ENCODE measurements at places on chromosomes 6 and 20. TPM values are rescaled to one million over a fixed set of nuclear protein-coding genes. Genes with fewer than 3 reads are reported as not detected.

TCF15 gene
- not detected for polyA plus RNA-seq

GRCh38 chr6:148035806-148036390, 306.7 kb upstream of the SASH1 start:
- no peak for DNase-seq

- DNase-seq: no peak
Measured at GRCh38 chr6:64477391-64477790, 841.8 kb downstream of the PHF3 start.

GSTA4 gene
- polyA plus RNA-seq: 35.1 TPM

- DNase-seq: no peak
Measured at GRCh38 chr6:6942091-6942490, 165.7 kb upstream of the RREB1 start.

DNA sequence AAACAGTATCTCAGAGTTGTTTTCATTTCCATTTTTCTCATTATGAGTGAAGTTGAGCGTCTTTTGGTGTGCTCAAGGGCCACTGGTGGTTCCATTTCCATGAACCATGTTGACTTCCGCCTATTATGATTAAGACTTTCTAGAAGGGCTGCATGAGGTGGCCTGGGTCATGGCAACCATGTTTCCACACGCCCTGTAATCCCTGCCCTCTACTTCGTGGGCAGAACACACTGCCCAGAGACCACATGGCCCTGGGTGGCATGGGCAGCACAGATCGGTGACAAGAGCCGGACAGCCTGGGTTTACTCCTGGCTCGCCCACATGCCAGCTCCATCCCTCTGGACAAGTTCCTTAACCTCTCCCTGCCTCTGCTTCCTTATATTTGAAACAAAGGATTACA, 14.8 kb downstream of the PRPH2 start:
- no peak for DNase-seq

LKAAEAR1 gene
- not detected for polyA plus RNA-seq

BPIFB4 gene
- not detected for polyA plus RNA-seq

DNA sequence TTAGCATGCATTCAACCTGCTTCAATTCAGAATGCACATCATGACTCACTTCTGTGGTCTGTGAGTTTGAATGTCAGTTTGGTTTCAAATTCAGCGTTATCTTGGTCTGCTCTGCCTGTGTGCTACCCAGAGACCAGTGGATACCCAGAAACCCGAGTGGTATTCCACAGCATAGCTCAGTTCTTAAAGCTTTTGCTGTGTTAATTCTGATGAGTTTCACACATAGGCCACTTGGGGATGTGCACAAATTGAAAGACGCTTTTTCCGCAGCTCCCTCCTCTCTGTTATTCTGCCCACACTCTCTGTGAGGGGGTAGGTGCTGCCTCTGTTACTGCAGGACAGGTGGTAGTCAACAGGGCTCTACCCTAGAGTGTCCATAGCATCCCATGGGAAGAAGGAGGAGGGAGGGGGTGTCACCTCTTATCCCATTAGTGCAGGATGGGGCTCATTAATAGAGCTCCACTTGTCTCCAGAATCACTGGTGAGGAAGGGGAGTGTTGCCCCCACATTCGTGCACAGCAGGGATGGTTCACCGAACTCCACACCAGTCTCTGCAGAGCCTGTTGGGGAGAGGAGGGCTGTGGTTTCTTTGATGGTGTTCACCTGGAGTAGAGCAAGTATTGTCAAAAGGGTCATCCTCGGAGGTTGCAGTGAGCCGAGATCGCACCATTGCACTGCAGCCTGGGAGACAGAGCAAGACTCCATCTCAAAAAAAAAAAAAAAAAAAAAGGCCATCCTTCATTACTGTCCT, 29.2 kb upstream of the SDCBP2 start:
- DNase-seq: no peak

ACTL10 gene
- polyA plus RNA-seq: 0.44 TPM

DNA sequence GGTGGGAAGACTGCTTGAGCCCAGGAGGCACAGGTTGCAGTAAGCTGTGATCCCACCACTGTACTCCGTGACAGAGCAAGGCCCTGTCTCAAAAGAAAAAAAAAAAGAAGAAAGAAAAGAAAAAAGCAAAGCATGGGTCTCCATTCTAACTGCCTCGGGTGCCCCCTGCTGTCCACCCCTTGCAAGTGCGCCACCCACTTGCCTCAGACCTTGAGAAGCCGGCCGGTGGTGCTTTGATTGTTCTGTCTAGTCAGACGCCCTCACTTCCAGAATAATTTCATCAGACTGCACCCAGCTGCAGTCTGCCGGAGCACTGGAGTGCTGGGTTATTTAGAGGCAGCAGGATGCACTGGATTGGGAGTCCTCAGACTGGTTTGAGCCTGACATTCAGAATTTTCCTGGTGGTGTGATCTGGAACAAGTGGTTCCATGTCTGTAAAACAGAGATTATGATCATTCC, 17.6 kb upstream of the TM9SF4 start:
- DNase-seq: no peak

GRCh38 chr6:166465003-166465399, 82.3 kb upstream of the MPC1 start:
- DNase-seq: no peak

LINC00237 gene
- polyA plus RNA-seq: not detected

MUCL3 gene
- polyA plus RNA-seq: not detected

GRCh38 chr20:62533591-62534495, 58.0 kb upstream of the GATA5 start:
- no peak for DNase-seq

GRCh38 chr6:155708100-155708499, 252.5 kb upstream of the NOX3 start:
- no peak for DNase-seq

- no peak for DNase-seq
Measured at GRCh38 chr6:30691208-30691847, 544 bp upstream of the NRM start.

- DNase-seq: no peak
Measured at GRCh38 chr20:31670371-31671228, 32.9 kb downstream of the COX4I2 start.

GRCh38 chr6:166530211-166531095, 56.0 kb downstream of the RAMACL start:
- no peak for DNase-seq

GRCh38 chr6:69416776-69417175, 380.0 kb downstream of the LMBRD1 start:
- DNase-seq: no peak

GRCh38 chr6:140784573-140784972, 1348.2 kb upstream of the GJE1 start:
- DNase-seq: no peak

DNA sequence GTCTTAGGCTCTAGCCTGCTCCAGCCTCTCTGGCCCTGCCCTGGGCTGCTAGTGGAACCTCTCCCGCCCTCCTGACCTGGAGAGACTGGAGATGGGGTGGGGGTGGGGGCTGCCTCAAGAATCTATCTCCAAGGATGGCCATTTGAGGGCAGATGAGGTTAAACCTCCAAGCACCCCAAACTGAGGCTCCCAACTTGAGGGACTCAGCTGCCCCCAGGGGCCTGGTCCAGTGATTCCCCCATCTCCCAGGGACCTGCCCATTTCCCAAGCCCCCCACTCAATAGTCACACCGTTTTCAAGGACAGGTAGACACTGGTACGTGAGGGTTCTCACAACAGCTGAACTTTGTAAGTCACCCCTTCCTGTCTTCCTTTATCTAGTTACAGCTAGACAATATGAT, 7.1 kb upstream of the BPIFB1 start:
- no peak for DNase-seq

DNA sequence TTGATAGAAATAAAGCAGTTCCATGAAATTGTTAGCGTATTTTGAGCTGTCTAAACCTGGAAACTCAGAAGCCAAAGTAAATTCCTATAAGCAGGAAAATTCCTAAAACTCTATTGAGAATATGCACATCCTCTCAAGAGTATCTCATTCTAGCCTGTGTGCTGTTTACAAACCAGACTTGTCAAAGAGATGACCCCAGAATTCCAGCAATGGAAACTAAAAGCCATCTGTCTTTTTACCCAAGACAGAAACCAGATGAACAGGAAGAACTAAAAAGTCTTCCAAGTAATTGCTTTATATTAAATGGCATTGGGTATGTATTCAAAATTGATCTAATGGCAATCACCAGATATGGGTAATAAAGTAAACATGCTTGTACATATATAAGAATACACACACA, 92.6 kb downstream of the COL19A1 start:
- no peak for DNase-seq

FOXS1 gene
- polyA plus RNA-seq: not detected

- DNase-seq: no peak
Measured at GRCh38 chr20:55515832-55516231, 489.5 kb downstream of the CBLN4 start.

DNA sequence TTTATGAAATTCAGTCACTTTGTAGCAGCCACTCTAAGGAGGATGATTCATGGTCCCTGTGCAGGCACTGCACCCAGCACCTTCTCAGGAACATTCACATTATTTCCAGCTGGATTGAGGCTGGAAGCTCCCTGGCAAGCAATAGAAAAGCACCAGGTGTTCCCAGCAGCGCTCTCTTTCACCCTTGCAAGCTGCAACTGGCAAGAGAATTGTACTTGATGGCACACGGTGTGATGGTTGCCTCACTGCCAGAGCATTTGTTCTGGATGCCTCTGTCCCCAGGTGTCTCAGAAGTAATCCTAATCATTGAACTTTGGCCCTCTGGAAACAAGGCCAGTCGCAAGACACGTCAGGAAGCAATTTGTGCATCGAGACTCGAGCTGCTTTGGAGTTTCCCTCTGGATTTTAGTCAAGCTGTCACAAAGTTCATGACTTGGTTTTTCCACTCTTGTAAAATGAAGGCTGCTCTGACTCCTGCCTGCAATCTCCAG, 24.9 kb upstream of the PHACTR2 start:
- DNase-seq: no peak

DNA sequence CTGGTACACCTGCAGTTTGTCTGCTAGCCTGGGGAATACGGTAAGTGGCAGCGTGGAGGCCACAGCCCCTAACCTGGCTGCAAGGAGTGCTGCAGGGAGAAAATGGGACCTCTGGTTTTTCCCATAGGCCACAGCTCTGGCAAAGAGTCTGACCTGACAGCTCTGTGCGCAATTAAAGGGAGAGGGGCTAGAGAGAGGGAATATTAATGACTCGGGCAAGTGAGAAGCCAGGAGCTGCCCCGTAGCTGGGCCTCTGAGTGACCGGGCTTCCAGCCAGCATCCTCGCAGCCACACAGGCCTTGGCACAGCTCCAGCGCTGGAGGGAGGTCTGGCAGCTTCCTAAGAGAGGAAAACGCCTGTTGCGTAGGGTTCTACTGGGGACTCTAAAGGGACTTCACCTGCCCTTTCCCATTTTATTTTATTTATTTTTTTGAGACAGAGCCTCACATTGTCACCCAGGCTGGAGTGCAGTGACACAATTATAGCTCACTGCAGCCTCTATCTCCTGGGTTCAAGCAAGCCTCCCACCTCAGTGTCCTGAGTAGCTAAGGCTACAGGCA, 18.2 kb upstream of the OCSTAMP start:
- no peak for DNase-seq

TMC2 gene
- polyA plus RNA-seq: not detected

- DNase-seq: no peak
Measured at GRCh38 chr6:160692369-160692959, 9.6 kb upstream of the PLG start.

HAO1 gene
- not detected for polyA plus RNA-seq

- DNase-seq: no peak
Measured at GRCh38 chr6:150732765-150733539, 132.6 kb upstream of the MTHFD1L start.

DLGAP4 gene
- polyA plus RNA-seq: 21.2 TPM

- no peak for DNase-seq
Measured at GRCh38 chr6:137363805-137364138, 130.4 kb downstream of the OLIG3 start.

DNA sequence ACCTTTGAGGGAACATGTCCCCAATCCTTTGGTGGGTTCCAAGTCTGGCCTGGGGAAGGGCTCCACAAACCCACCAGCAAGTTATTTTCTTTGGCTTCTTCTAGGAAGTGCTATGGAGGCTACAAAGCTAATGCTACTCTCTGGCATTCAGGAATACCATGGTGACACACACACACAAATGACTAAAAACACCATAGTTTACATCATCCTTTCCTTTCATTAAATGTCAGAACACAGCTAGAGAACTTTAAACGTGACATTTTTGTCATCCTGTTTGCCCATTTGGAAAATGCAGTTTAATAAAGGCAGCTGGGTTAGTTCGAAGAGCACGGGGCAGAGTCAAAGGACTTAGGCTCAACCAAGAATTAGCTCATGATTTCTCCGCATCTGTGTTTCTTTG, 40.2 kb upstream of the PROKR2 start:
- no peak for DNase-seq

GRCh38 chr20:37357481-37358365, 11.8 kb downstream of the SRC start:
- DNase-seq: no peak

GRCh38 chr6:75246386-75246785, 2.8 kb upstream of the COX7A2 start:
- DNase-seq: no peak

PDYN gene
- polyA plus RNA-seq: not detected

DNA sequence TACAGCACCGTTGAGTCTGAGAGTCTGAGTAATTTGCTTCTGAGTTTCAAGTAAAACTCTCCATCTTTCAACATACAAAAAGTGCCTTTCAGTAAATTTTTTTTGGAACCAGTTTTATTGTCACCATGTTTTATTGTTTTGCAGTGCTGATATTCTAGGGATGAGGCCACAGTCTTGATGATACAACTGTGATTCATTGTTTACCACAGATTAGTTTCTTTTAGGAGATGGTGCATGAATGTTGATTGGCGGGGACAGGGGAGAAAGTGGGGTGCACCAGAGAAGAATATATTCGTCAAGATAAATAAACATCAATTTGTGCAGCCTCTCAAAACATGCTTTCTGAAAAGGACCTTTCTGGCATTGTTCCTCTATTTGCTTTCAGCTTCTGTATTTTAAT, 109.0 kb downstream of the MCHR2 start:
- DNase-seq: no peak

DNA sequence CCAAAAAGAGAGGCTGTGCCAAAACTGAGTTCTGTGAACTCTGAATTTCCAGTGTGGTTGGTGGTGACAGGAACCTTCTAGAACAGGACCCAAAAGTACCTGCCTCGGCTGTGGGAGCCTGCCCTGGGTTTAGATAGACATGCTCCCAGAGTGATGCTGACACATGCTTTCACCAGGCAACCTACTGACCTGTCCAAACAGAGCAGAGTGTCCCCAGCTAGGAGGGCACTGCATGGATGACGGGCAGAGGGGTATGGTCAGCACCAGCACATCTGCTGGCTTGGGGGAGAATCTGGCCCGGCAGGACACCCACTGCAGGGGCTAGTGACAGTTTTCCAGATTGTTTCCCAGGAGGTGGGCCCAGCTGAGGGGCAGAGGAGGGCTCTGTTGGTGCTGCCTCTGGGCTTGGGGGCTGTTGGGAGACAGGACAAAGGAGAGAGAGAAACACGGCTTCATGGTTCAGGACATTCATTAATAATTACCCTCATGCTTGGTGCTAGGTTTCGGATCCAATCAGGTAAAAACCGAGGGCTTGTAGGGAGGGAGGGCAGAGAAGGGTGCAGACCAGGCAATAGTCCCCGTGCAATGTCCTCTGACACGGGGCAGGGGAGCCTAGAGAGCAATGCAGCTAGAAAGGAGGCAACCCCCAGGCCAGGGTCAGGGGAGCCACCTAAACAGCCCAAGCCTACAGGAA, 15.0 kb downstream of the KCNK5 start:
- no peak for DNase-seq
